ENCODE measurements at places on chromosomes 6 and 20.

DNA sequence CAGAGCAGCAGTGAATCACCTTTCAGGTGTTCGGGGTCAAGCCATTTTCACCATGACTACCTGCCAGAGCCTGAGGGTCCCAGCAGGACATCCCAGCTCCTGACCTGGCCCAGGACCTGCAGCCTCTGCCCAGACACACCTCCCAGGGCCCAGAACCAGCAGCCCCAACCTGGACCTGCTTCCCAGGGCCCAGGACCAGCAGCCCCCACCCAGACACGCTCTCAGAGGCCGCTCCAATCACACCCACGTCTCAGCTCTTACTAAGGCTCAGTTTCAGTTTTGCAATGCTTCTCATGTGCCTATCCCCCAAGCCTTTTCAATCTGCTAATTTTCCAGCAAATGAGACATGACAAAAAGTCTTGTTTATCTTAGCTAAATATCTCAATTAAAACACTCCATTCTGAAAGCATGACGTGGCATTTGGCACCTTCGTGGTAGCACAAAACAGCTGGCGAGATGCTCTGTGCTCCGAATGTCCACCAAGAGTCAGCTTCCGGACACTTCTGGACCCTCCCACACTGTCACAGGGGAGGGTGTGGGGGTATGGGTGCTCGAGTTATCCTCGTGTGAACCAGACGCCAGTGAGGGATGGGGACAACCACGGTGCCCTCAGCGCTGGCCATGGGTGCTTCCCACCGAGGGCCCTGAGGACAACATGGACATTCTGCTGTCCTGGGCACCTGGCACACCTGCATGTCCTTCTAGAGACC, 253.2 kb downstream of the DLL1 start:
- no peak for DNase-seq
- H3K4me1 ChIP-seq = no peaks in the 10 kb centered on the region
- no peak overlapping the region for H3K27ac ChIP-seq
- no peak overlapping the region for H3K4me3 ChIP-seq
- no peaks in the 10 kb centered on the region for H3K27me3 ChIP-seq
- no peaks in the 10 kb centered on the region for H3K36me3 ChIP-seq

- no peak for DNase-seq
- H3K4me3 ChIP-seq = no peak overlapping the region
- H3K27me3 ChIP-seq = no peaks in the 10 kb centered on the region
- H3K36me3 ChIP-seq = no peaks in the 10 kb centered on the region
Measured at GRCh38 chr6:139905404-139906052, 531.1 kb upstream of the CITED2 start.

GRCh38 chr6:136887953-136888352, 34.1 kb upstream of the SLC35D3 start:
- no peak overlapping the region for H3K4me3 ChIP-seq
- H3K27ac ChIP-seq = no peak overlapping the region
- H3K36me3 ChIP-seq = no peaks in the 10 kb centered on the region
- peaks cover 18% of the 10 kb centered on the region for H3K4me1 ChIP-seq
- no peaks in the 10 kb centered on the region for H3K27me3 ChIP-seq
- no peak for DNase-seq

DNA sequence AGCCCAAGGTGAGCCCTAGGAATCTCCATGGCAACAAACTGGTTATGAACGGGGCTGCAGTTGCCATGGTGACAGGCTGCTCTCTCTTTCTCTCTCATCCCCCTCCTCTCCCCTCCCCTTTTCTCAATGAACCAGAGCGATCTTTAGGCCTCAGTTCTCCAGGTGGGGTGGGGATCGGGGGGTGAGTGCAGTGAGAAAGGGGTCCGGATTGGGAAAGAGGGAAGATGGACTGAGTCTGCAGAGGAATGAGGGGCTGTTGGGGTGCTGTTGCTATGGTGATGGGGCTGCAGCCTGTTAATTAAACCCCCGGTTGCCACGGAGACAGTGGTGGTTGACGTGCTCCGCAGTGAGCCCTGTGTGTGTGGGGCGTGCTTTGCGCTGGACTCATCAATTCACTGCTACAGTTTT, 3.6 kb upstream of the SLC12A5 start:
- H3K4me1 ChIP-seq = peaks cover 7% of the 10 kb centered on the region
- no peak overlapping the region for H3K27ac ChIP-seq
- no peak overlapping the region for H3K4me3 ChIP-seq
- no peaks in the 10 kb centered on the region for H3K36me3 ChIP-seq

- no peak overlapping the region for H3K27ac ChIP-seq
- peak; percentile 85 for DNase-seq
- no peak overlapping the region for H3K4me3 ChIP-seq
- H3K4me1 ChIP-seq = no peaks in the 10 kb centered on the region
Measured at GRCh38 chr20:33862709-33863403, 51.7 kb downstream of the CHMP4B start.

DNA sequence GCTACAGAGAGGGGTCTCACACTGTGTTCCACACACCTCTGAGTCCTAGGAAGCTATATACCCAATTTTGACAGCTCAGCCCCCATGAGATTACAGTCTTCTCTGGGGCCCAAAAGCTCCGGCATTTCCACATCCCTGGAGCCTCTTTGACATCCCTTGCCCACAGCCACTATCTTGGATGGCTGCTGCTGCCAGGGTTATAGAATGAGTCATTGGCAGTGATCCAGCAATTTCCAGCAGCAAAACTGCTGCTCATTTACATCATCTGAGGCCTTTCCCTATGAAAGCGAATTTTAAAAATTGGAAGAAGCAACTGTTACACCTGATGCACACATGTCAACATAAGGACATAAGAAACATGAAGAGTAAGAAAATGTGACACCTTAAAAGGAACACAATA, 590.7 kb downstream of the MEI4 start:
- H3K36me3 ChIP-seq = no peaks in the 10 kb centered on the region
- H3K4me1 ChIP-seq = no peaks in the 10 kb centered on the region
- H3K4me3 ChIP-seq = no peak overlapping the region
- peak; percentile 10 for DNase-seq

GRCh38 chr20:4088766-4089165, 73.4 kb upstream of the RNF24 start:
- DNase-seq = no peak
- H3K36me3 ChIP-seq = no peaks in the 10 kb centered on the region
- H3K27ac ChIP-seq = no peak overlapping the region
- no peaks in the 10 kb centered on the region for H3K27me3 ChIP-seq

DNA sequence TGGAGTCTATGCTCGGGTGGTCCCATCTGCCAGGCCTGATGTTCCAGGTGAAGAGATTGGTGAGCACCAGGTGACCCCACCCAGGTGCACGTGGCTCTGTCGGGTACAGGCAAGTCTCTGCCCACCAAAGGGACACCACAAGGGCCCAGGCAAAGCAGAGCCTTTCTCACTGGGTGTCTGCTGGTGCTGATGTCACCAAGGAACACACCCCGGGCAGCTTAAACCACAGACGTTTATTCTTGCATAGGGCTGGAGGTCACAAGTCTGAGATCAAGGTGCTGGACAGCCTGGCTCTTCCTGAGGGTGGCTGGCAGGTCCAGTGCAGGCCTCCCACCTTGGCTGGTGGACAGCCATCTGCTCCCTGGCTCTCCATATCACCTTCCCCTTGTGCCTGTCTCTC, 100.7 kb upstream of the CD93 start:
- H3K4me1 ChIP-seq = no peaks in the 10 kb centered on the region
- no peak overlapping the region for H3K27ac ChIP-seq
- no peak overlapping the region for H3K4me3 ChIP-seq

DNA sequence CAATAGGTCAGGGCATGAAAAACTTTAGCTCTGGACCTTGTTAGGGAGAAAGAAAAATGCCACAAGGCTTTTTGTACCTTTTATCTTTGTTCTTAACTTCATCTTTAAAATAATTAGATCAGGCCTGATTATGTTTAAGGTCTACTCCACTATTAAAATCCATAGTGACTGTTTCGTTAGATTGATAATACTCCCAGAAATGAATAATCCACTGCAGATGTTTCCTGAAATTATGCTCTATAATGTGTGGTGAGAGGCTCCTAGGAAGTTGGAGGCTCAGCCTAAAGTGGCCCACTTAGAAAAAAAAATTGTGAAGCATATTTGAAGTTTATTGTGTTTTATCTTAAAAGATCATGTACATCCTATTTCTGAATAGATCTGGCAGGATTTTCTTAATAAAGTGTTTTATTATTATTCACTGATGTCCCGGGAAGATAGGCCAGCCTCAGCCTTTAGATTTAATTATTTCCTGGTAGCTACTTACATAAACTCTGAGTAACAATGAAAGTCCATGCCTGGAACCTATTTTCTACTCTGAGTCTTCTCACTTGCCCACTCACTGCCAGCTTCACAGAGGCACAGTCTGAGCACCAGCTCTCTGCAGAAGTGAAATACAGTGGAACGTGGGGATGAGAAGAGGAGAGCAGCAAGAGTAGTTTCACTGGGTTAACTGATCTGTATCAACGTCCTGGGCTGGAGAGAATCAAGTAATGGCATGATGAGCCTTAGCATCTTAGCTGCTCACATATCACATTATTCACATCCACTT, 126.8 kb upstream of the TMEM170B start:
- no peak overlapping the region for H3K4me3 ChIP-seq
- H3K27me3 ChIP-seq = no peaks in the 10 kb centered on the region
- no peak for DNase-seq
- H3K36me3 ChIP-seq = no peaks in the 10 kb centered on the region

DNA sequence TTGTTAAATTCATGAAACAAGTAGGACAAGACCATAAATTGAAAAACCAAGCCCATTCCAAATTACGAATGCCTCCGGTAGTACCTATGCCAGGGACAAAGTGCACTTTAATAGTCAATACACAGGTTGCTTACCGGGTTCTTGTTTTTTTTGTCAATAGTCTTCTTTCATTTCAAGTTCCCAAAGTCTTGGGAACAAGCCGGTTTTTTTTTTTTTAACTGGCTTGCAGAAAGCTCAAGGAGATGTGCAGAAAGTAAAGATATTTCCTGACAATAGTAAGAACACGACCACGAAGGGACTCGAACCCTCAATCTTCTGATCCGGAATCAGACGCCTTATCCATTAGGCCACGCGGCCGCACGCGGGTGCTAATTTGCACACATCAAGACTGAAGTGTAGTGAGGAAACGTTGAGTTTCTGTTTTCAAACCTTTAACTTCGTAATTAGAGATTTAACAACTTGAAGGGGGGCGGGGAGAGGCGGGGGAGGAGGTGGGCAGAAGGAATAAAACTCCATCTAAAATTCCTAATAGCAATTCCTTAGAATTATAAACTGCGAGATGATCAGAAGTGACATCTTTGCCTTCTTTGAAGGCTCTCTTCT, 181.0 kb downstream of the TRIM27 start:
- H3K36me3 ChIP-seq = no peaks in the 10 kb centered on the region
- DNase-seq = peak; percentile 16
- no peaks in the 10 kb centered on the region for H3K4me1 ChIP-seq
- no peak overlapping the region for H3K4me3 ChIP-seq
- no peak overlapping the region for H3K27ac ChIP-seq
- H3K27me3 ChIP-seq = peaks cover 79% of the 10 kb centered on the region

GRCh38 chr6:139017227-139017626, 11.3 kb upstream of the ABRACL start:
- H3K27ac ChIP-seq = no peak overlapping the region
- peaks cover 10% of the 10 kb centered on the region for H3K4me1 ChIP-seq
- no peak for DNase-seq
- H3K4me3 ChIP-seq = no peak overlapping the region
- H3K36me3 ChIP-seq = no peaks in the 10 kb centered on the region
